ENCODE measurements at places on chromosomes 7 and 10.

- no peak for DNase-seq
Observed at GRCh38 chr7:4797858-4798705, 22.7 kb downstream of the AP5Z1 start.

DNA sequence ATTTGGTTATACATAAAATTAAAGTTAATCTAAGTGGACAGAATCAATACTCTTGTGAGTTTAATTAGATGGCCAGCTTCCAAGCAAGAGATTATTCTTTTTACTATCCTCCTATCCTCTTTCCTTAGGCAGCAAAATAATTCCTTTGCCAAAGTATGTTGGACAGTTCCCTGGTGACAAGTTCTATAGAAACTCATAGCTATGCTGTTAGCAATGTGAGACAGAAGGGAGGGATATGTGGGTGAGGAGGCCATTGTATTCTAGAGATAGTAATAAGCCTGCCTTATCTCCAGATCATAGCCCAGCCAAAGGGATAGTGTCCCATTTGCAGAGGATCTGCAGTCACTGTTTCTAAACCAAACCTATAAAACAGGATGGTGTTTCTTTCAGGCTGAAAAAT lies 181.6 kb upstream of the HDAC9 start:
- no peak for DNase-seq

- no peak for DNase-seq
Observed at GRCh38 chr7:98107313-98107721, 655 bp downstream of the LMTK2 start.

- DNase-seq, result no peak
Observed at GRCh38 chr7:105776986-105777910, 99.2 kb downstream of the ATXN7L1 start.

GRCh38 chr7:111414374-111414773 lies 147.9 kb downstream of the IMMP2L start:
- DNase-seq, result no peak
